ENCODE measurements at places on chromosomes 13 and 19. TPM values are rescaled to one million over a fixed set of nuclear protein-coding genes. Genes with fewer than 3 reads are reported as not detected.

GRCh38 chr13:28340272-28340793, 154.6 kb downstream of the FLT1 start:
- no peak for DNase-seq

- DNase-seq = no peak
Observed at GRCh38 chr13:53060840-53061490, 32.4 kb downstream of the OLFM4 start.

Gene IGSF23
- not detected for total RNA-seq

Gene TUBA3C
- not detected for total RNA-seq
